ENCODE measurements at places on chromosomes 5 and 9. TPM values are rescaled to one million over a fixed set of nuclear protein-coding genes. Genes with fewer than 3 reads are reported as not detected.

SLC6A7 gene
- total RNA-seq: not detected

BARHL1 gene
- total RNA-seq: not detected

PPP2R2B gene
- not detected for total RNA-seq

RGS14 gene
- 3.1 TPM for total RNA-seq

SUSD3 gene
- total RNA-seq: not detected

SLC25A2 gene
- total RNA-seq: 0.88 TPM

BTNL3 gene
- not detected for total RNA-seq

SLC45A2 gene
- 0.31 TPM for total RNA-seq

Measured in A673 (cell line).